8988T (cell line): ENCODE measurements at places on chromosomes 2 and 18.

GRCh38 chr2:30948130-30948529 is 140.9 kb upstream of the CAPN13 start:
- DNase-seq: no peak

- DNase-seq: no peak
These were observed 46.6 kb upstream of the EHBP1 start for GRCh38 chr2:62658891-62659290.

- no peak for DNase-seq
These were observed 200.1 kb downstream of the BCL11A start for GRCh38 chr2:60353406-60353800.

- DNase-seq: no peak
These were observed 392.7 kb upstream of the FANCL start for GRCh38 chr2:58633613-58634365.
